ENCODE measurements at places on chromosomes 12 and 14.
A peak's percentile ranks its signal among the peaks of the same experiment; 100 is the strongest.

GRCh38 chr12:56299308-56299852 lies 750 bp downstream of the CS start:
- DNase-seq: peak; percentile 5

DNA sequence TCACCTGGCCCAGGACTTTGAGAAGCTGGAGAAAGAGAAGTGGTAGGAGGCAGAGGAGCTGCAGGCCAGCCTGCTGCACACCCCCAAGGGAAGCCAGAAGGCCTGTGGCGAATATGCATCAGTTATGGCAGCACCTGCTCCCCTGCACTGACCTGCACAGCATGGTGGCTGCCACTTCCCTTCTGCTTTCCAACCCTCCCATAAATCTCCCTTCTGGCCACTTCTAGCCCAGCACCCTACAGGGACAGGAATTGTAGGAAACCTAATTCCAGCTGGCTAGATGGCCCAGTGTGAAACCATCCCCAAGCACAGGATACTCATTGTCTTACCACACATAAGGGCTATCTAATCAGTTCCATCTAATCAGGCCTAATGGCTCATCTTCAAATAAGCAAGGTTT lies 136.3 kb downstream of the TBX3 start:
- no peak for DNase-seq

- peak; percentile 70 for DNase-seq
Measured at GRCh38 chr12:22100958-22101748, 55.1 kb downstream of the CMAS start.

DNA sequence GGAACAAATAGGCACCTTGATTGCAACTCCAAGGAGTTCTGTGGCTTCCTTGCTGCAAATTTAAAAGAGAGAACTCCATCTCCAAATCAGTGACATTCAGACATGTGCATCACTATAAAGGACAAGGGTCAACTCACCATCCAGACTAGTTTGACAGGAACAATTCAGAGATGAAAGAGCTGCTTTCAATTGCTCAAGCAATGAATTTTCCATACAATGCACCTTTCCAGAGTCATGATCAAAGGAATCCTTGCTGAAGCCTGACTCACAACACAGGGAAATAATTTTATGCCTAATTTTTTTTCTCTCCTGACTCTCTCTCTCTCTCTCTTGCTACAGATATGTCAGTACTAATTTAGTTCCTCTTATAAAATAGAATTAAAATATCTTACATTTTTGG lies 380.5 kb upstream of the GARIN6 start:
- no peak for DNase-seq

DNA sequence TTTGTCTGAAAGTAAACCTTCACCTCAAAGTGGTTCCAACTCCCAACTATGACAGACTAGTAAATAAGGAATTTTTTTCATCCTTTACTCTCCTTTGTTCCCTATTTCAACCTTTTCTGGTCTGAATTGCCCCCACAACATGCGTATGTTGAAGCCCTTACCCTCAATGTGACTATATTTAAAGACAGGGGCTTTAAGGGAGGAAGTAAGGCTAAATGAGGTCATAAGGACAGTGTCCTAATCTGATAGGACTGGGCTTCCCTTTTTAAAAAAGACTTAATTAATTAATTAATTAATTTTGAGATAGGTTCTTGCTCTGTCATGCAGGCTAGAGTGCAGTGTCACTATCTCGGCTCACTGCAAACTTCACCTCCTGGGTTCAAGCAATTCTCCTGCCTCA lies 86.3 kb downstream of the VCPKMT start:
- no peak for DNase-seq

- DNase-seq: no peak
Measured at GRCh38 chr14:65492266-65492665, 79.7 kb downstream of the FUT8 start.

- peak; percentile 67 for DNase-seq
Measured at GRCh38 chr14:103520657-103521437, 1.8 kb downstream of the CKB start.

GRCh38 chr14:23009483-23009938 lies 432 bp downstream of the C14orf93 start:
- DNase-seq: no peak

DNA sequence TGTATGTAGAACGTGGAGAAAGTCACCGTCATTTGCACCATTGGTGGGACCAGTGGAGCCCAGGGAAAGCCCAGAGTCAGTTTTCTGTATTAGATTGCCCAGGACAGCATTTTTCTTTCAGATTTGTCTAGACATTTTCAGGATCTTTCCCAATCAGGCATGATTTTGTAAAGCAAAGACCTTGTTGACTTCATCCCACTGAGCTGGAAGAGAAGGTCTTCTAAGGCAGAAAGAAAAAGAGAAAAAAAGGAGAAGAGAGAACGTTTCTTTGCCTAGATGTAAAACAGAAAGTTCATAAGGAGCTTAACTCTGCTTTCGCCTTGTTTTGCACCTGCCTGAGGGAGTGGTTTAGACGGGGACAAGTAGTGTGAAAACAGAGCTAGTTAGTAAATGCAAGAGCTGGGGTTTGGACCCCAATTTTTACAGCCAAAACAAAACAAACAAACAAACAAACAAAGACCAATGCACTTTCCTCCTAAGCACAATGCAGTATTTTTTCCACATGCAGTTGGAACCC lies 273.1 kb downstream of the ZFP36L1 start:
- DNase-seq: no peak

GRCh38 chr14:49139593-49139992 lies 446.6 kb downstream of the RPS29 start:
- no peak for DNase-seq

DNA sequence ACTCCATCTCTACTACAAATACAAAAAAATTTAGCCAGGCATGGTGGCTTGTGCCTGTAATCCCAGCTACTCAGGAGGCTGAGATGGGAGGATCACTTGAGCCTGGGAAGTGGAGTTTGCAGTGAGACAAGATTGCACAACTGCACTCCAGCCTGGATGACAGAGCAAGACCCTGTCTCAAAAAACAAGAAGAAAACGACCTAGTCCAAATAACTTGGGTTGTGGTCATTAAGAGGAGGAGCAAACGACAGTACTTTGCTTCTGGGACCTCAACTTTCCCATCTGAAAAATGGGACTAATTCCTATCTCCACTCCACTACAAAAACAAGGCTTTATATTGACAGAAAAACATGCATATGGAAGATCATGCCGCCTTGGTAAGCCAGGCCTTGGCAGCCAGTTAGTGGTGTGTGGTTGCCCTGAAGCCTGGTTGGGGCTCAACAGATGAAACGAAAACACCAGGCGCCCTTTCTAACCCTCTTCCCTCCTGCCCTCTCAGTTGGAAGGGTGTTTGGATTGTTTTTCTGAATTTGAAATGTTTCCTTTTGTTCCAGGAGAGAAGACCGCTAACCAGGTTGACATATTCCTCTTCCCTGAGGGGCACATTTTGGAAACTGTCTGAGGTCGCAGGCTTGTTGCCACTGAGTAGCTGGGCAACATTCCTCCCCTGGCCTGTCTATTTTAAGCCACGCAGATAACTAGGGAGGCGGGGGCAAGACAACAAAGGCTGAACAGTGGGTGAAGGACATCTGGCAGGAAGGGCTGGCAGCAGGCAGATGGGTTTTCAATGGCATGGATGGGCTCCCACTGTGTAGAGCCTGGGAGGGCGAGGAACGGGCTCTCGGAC lies 13.7 kb upstream of the VPS37B start:
- no peak for DNase-seq

DNA sequence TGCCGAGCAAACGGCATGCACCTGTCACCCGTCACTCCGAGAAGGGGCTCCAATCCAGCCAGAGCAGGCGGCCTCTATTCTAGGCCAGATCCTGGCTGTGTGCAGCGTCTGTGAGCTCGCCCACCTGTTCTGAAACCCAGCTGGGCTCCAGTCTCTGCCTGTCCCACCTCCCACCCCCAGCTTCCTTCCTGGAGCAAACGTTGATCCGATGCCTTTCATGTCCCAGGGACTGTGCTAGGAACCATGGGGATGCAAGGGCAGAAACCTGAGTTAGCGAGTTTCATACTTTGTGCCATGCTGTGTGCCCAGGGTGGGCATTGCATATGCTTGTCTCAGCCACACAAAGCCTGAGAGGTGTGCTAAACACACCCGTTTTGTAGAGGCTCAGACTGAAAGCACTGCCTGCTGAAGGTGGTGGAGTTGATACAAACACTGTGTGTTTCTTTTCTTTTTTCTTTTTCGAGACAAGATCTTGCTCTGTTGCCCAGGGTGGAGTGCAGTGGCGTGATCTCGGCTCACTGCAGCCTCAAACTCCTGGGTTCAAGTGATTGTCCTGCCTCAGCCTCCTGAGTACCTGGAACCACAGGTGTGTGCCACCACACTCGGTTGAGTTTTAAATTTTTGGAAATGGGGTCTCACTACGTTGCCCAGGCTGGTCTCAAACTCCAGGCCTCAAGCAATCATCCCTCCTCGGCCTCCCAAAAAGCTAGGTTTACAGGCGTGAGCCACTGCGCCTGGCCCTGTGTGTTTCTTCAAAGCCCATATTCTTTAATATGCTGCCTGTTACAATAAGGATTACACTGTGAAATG lies 84.1 kb upstream of the MED13L start:
- DNase-seq: no peak

GRCh38 chr12:257521-258321 lies 4.9 kb downstream of the SLC6A13 start:
- no peak for DNase-seq

DNA sequence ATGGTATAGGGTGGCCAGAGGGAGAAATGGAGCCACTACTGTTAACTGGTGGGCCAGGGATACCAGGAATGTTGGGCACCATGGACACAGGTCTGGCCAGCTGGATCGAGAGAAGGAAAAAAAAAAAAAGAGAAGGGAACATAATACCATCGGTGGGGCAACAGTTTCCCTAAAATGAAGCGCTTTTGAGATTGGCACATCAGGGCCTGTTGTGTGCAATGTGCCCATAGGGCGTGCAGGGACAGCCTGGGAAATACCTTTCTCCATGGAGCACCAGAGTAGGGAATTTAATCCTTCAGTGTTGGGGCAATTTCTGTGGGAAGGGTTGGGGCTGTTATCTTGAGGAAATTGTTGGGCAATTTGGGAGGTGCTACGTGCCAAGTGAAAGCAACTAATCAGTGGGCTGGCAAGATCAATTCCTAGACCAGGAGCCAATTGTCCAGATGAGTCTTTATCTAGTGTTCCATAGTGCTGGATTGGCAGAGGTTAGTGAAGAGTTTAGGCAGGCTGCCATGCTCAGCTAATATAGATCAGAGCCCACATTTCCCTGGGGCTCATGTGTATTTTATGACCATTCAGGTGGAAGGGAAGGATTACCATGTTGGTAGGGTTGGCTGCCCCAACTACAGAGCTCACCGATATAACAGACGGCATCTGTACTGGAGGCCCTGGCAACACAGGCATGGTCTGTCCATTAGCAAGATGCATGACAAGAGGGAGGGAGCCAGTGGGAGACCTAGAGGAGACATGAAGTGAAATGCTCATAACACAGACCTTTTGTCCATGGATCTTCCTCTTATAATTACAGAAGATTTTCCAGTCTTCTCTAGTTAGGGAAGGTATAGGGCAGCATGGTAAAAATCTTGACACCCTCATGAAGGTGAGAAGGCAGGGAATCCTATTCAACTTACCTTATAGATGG lies 25.5 kb upstream of the NPFF start:
- DNase-seq: no peak

DNA sequence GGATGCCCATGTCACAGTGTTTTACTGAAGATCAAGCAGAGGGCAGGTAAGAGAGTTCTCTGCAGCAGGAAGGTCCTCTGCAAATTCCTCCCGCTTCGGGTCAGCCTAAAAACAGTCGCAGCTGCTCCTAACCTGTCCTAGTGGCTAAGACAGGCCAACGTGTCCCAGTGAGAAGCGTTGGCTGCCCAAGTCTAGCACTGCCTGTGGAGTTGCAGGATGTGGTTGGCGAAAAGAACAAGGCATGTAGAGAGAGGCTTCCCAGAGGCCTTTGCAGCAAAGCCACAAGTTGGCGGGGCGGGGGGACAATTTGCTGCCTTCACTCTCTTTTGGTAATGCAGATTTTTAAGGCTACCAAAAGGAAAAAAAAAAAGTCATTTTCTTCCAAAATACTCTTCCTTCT lies 340.1 kb downstream of the BCL11B start:
- DNase-seq: no peak

DNA sequence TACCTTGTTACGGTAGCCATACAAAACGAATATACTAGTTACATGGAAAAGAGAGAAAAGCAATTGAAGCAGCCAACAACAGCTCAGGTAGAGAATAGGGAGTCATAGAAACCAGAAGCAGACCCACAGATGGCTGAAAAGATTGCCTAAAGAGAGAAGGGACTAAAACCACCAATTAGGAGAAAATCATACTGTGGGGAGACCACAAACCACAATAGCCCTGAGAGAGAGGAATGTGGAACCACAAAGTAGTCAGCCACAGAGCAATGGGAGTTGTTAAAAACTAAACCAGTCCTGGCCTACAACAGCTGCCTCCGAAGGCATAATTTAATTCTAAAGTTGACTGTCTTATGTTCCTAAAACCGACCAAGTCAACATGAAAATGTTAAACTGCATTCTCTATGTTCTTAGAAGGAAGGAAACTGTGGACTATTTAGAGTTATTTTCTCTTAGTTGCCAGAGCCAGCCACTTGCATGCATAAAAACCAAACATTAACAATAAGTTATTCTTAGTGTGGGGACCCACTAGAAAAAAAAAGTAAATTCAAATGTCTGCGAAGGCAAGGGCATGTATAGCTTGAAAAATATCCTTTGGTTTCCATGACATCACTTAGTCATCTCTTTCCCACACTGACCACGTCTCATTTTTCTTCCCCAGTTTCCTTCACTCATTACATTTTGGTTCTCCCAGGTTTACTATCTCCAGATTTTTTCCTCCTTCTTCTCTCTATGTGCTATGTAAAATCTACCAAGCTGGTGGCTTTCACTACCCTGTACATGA lies 398.1 kb downstream of the NOVA1 start:
- no peak for DNase-seq

GRCh38 chr14:89625244-89625713 lies 208.2 kb upstream of the FOXN3 start:
- no peak for DNase-seq

DNA sequence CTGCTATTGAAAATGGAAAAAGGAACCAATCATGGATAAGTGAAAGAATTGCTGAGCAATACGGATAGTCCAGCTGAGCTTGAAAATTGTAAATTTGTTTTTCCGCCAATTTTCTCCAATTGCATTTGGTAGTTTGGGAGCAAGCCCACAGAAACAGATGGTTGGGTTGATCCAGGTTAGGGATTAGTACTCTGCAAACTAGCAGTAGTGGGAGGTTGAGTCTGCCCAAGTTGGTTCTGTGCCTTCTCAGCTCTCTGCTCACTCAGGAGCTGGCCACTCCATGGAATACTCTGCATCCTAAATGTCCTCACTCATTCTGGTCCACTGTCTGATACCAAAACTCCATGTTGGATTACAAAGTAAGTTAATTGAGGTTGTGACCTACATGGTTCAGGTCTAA lies 361.1 kb upstream of the ATP2B1 start:
- no peak for DNase-seq

GRCh38 chr12:48980389-48980952 lies 2.3 kb downstream of the WNT1 start:
- no peak for DNase-seq

GRCh38 chr12:6956021-6956727 lies 5.0 kb downstream of the PTPN6 start:
- no peak for DNase-seq

- peak; percentile 74 for DNase-seq
Measured at GRCh38 chr14:90383731-90384542, 12.9 kb upstream of the CALM1 start.

All from fibroblast of villous mesenchyme (primary cell).